ENCODE measurements at places on chromosomes 16 and 17. TPM values are rescaled to one million over a fixed set of nuclear protein-coding genes. Genes with fewer than 3 reads are reported as not detected.

The DOC2B gene
- 4.5 TPM for polyA plus RNA-seq

The CCL1 gene
- not detected for polyA plus RNA-seq

- no peak for DNase-seq
Measured at GRCh38 chr17:30379303-30379902, 676 bp downstream of the CPD start.

DNA sequence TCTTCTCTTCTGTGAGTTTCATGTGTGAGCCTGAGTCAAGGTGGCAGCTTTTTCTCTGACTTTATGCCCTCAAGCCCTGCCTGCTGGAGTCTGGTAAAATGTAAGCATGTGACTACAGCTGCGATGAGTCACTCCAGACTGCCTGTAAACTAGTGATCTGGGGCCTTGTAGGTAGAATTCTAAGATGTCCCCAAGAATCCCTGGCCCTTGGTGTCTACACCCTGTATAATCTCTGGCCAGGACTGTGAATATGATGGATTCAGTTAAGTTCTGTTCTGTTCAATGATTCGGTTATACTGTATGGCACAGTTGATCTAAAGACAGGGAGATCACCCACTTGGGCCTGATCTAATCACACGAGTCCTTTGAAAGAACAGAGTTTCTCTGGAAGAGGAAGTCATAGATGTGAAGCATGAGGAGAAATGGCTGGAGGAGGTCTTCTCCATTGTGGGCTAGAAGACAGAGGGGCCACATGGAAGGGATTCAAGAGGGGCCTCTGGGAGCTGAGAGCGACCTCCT, 29.8 kb downstream of the PRSS54 start:
- DNase-seq: no peak

- DNase-seq: no peak
Measured at GRCh38 chr17:32016231-32016630, 9.0 kb downstream of the LRRC37B start.

Data from forelimb muscle (tissue), 1 donor.